ENCODE measurements at places on chromosomes 2 and 18.

DNA sequence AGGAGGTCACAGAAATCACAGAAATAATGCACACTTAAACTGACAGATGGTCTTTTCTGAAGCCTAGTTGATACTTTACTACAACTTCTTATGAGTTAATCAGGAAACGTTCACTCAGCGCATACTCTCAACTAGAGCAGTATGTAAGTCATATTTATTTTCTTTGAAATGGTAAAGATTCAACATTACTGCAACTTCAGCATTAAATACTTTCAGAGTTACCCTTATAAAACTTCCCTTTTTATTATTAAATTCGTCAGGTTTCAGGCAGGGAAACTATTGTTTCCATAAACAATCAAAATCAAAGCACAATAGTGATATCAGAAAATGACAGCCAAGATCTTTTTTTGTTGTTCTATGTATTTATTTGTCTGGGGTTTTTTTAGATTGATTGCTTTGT lies 222.6 kb upstream of the RND3 start:
- no peak for DNase-seq

- DNase-seq = no peak
Observed at GRCh38 chr2:65417509-65418085, 14.8 kb downstream of the SPRED2 start.

- DNase-seq = no peak
Observed at GRCh38 chr2:141767051-141767450, 363.8 kb downstream of the LRP1B start.

GRCh38 chr2:208297961-208298360 lies 31.9 kb downstream of the PIKFYVE start:
- DNase-seq = no peak

GRCh38 chr2:177179227-177179626 lies 33.4 kb upstream of the HNRNPA3 start:
- DNase-seq = no peak

GRCh38 chr2:25365241-25365640 lies 23.5 kb upstream of the DNMT3A start:
- no peak for DNase-seq

- no peak for DNase-seq
Observed at GRCh38 chr2:230953845-230954244, 28.8 kb upstream of the GPR55 start.

DNA sequence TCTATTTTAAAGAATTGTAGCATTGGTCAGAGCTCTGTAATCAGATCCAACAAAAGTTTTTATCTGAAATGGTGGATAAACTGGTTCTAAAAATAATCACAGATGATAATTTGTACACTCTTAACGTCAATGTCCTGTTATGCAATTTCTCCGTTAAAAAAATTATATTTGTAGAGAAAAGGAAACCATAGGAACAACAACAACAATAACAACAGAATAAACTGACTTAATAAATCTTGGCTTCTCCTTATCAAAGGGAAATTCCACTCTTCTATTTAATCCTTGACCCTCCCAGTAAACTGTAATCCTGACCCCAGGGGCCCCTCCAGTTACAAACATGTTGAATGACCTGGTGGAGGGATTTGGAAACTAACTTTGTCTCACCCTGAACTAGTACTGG lies 78.6 kb upstream of the ZFP36L2 start:
- no peak for DNase-seq

- no peak for DNase-seq
Observed at GRCh38 chr2:128308889-128309279, 9.8 kb downstream of the HS6ST1 start.

GRCh38 chr2:132595693-132596092 lies 74.3 kb downstream of the LYPD1 start:
- DNase-seq = no peak

GRCh38 chr2:88871336-88871735 lies 179.9 kb downstream of the RPIA start:
- DNase-seq = no peak

- DNase-seq = no peak
Observed at GRCh38 chr2:39476524-39476923, 39.4 kb upstream of the MAP4K3 start.

GRCh38 chr2:194822097-194822496 lies 834.9 kb upstream of the SLC39A10 start:
- no peak for DNase-seq

GRCh38 chr2:196383799-196384198 lies 212.4 kb upstream of the STK17B start:
- DNase-seq = no peak

DNA sequence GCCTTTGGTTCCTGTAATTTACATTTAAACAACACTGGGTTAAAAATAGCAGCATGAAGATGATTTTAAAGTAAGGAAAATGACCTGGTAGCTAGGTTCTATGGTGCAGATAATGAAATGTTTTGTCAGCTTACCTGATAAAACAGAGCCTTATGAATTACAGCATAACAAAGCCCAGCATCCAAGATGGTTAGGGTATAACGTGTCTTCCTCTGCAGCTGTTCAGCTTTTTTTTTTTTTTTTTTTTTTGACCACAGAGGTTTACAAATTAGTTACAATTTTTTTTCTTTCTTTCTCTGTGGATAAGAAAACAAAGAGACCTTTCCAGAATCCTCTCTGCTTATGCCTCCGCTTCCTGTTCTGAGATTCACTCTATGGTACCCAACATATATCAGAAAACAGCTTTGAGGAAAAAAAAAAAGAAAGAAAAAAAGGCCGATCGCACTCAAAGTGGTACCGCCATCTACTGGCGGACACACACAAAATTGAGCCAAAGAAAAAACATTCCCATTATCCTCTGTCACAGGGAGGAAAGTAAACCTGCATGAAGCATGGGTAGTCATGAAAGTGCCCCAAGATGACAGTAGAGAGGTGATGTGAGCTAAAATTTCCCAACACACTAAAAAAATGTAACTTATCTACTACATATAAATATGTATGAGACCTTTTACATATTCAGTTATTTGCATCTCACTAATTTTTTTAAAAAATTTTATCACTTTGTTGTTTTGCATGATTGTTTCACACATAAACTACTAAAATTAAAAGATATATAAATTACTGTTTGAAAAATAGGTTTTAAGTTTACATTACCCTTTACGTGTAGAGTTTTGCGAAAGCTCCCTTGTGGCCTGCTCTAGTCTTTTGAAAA lies at the start of gene SCN3A:
TSS of gene SCN3A (minus strand) at position 362 of the 871 bp plus-strand sequence. CDS start 27,656 bp downstream, outside the sequence.
- DNase-seq = no peak

- no peak for DNase-seq
Observed at GRCh38 chr18:75422341-75422910, 5.1 kb downstream of the SMIM21 start.

GRCh38 chr2:231189571-231190495 lies 8.6 kb upstream of the ARMC9 start:
- DNase-seq = no peak

- DNase-seq = no peak
Observed at GRCh38 chr2:44895061-44895460, 46.4 kb upstream of the SIX3 start.

- DNase-seq = no peak
Observed at GRCh38 chr2:95054016-95054415, 28.5 kb downstream of the MAL start.

DNA sequence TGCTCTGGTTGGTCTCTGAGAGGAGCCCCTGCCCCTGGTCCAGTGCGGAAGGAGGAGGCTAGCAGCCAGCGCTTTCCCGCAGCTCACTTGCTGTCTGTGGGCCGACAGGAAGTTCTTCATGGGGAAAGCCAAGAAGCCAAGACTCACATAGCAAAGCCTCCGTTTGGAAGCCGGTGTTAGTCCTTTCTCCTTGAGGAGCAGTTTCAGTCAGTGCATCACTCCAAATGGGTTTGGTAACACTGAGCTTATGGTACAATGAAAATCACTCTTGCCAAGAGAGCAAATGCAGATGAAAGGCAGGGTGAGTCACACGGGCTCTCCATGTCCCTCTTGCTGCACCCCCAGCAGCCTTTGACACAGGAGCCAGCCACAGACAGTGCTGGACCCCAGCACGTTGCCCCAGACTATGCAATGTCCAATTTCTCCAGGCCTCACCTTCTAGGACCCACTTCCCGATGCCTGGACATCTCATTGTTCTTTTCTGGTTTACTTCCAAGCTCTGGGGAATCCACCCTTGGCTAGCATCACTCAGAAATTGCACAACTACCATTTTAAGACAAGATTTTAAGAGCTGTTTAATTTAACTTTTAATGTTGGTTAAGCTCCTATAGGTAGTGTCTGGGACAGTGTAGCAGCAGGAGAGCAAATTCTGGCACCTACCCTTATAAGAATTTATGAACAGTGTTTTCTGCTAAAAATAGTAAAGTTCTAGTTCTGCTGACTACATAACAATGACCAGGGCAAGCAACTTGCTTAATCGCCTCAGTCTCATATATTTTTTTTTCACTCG lies 174.9 kb downstream of the ASB1 start:
- no peak for DNase-seq

DNA sequence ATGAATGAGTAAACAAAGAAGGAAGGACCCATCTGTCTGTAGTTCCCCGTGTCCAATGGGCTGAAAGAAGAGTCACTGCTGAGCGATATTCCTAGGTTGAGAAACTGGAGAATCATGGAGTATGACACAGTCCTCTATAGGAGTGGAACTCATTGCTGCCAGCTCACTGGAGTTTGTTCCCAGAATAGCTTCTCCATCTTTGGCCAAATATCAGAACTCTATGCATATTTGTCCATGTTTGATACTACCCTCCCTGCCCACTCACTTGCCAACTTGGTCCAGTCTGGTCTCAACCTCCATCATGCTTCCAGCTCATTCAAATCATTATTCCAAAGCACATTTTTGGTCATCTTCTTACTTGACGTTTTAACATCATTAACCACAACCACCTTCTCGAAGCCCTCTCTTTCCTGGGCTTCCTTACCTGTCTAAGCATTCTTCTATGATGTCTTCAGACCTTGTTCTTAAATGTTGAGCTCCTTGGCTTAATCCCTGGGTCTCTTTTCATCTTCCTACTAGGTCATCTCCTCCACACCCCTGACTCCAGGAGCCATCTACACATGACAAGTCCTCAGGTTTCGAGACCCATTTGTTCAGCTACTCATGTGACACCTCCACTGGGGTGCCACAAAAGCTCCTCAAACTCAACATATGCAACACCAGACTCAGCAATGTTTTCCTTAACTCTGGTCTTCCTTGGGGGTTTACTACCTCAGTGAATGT lies 221.6 kb downstream of the MYCN start:
- DNase-seq = no peak

- DNase-seq = no peak
Observed at GRCh38 chr2:216555274-216555673, 56.6 kb downstream of the RPL37A start.

GRCh38 chr2:121303531-121304263 lies 18.7 kb upstream of the TFCP2L1 start:
- DNase-seq = no peak

DNA sequence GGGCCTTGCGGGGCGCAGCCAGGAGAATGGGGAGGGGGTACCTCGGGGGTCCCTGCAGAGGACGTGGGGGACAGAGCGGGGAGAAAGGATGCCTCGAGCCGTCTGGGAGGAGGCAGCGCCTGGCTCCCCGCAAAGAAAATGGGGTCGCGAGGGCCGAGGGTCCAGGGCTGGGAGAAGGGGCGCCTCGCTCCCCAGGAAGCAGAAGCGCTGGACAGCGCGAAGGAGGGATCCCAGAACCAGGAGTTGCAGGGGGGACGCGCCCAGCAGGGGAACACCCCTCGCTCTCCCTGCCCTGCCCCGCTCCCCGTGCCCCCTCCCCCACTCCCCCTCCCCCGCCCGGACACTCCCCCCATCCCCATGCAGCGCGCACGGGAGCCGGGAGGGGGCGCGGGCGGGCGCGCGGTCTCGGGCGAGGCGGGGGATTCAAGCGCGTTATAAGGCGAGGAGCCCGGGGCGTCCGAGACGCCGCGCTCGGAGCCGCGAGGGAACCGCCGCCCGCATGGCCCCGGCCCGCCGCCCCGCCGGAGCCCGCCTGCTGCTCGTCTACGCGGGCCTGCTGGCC lies at the start of gene ERFE:
TSS of gene ERFE (plus strand) at position 462 of the 562 bp plus-strand sequence. CDS start at position 500, 38 bp downstream.
- no peak for DNase-seq

- no peak for DNase-seq
Observed at GRCh38 chr2:47437287-47437686, 34.3 kb downstream of the MSH2 start.

DNA sequence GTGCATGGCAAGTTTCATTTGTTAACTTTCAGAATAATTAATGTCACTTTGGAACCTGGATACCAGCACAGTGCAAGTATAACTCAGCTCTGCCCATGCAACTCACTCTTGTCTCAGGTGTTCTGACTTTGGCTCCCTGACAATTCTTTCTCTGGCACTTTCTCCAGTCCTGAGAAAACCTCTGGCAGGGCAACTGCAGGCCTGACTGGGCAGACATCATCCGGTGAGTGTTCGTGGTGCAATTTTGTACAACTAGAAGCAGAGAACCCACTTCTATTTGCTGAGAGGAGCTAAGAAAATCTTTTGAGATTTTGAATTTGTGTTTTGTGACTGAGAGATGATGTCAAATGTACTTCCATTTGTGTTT lies 143.0 kb downstream of the AQP4 start:
- DNase-seq = no peak

GRCh38 chr2:29951576-29951975 lies 30.2 kb upstream of the ALK start:
- no peak for DNase-seq

- DNase-seq = no peak
Observed at GRCh38 chr2:21032338-21033236, 11.3 kb downstream of the APOB start.

DNA sequence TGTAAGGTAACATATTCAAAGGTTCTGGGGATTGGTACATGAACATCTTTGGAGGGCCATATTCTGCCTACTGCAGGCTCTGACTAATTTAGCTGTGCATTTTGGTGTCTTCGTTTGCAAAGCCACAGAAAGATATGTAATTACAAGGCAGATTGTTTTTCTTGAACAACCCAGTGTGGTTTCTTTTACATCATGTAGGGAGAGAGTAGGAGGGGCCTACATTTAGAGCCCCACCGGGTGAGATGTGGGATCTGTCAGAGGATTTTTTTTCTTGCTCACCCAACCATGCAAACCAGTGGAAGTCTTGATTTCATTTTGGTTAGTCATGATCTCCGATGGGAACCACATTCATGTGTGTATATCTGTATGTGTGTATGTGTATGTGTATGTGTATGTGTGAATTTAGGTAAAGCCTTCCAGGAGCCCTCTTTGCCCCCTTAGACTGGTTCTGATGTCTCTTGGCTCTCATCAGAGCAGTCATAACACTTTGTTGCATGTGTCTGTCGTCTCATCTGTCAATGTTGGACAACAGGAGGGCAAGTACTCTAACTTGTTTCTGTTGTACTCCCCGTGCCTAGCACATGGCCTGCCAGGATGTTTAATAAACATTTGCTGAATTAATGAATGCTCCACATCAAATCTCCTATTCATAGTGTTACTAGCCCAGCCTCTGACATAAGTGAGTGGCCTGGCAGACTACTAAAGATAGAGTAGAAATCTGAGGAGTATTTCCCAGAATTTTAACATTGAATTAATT lies 239.9 kb downstream of the MTX2 start:
- no peak for DNase-seq

DNA sequence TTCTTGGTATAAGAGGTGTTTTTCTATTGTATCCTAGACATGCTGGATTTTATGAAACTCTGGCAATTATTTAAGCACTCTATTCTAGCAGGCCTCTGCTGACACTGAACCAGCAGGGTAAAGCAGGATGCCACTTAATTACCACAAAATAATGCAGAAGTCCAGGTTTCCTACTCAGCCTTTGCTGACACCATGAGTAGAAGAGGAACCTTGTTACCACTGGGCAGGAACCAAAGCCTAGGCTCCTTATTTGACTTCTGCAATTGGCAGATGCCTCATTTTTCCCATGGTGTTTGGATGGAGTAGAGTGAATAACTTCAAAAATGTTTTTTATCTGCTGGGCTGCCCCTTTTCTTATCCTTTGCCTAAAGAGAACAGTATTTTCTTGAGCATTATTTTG lies 60.8 kb downstream of the THNSL2 start:
- DNase-seq = no peak

GRCh38 chr2:232204457-232204931 lies 174.1 kb upstream of the ALPP start:
- no peak for DNase-seq

Measured in stimulated activated CD4-positive, alpha-beta T cell treated with anti-CD3 and anti-CD28 coated beads, Interleukin-1b, Interleukin-23, amount 100 ng/mL, for 1 hour (primary cell).